M059J (cell line): ENCODE measurements at places on chromosomes 3 and 15.

DNA sequence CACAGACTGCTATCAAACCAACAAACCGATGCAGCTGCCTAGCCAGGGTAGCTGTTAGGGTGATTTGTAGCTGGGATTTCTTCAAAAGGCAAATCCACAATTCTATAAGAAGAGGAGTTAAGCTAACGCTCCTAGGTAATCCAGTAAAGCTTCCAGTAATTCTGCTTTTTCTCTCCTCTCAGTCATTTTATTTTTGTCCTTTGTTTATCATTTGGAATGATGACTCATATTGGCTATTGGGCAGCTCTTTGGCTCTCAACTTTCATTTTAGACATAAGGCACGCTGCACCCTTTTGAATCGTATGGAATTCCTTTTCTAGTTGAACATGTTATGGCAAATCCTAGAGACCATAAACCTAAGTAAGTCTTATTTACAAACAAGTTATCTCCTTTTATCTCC is 53.2 kb upstream of the PPARG start:
- DNase-seq: peak; percentile 44

- DNase-seq: peak; percentile 28
Measured at GRCh38 chr15:69666441-69666882, 213.8 kb downstream of the RPLP1 start.

- peak; percentile 33 for DNase-seq
Measured at GRCh38 chr15:37425541-37425940, 325.2 kb upstream of the MEIS2 start.

DNA sequence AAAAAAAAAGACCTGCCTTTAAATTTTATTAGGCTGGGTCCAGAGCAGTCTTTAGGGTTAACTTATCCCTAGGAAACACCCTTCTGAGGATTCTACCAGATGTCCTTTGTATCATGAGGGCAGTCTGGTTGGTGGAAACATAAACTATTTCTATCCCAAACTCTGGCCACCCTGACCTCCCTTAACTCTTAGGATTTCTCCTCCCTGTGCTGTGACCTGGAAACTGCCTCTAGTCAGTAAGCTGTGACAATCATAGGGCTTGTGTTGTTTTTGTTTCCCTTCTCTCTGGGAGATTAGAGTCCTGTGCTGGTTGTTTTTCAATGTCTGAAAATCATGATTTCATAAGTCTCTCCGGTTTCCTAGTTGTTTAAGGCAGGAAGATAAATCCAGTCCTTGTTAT is 78.1 kb downstream of the TNFAIP8L3 start:
- no peak for DNase-seq

DNA sequence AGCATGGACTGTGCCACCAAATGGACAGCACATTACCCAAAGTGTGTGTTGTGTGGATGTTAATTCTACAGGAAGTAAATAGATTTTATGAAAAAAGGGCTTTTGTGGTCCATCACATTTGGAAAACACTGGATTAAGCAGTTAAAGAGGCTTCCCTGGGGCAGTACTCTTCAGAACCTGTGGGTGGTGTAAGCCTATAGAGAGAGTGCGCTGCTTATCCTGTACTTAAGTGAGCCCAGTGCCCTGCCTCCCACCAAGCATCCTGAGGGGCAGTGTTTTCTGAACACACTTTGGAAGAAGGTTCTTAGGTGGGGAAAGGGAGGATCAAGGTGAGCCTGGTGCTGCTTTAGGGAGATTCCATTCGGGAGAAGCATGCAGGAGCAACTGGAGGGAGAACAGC is 10.9 kb downstream of the TTLL3 start:
- DNase-seq: no peak

DNA sequence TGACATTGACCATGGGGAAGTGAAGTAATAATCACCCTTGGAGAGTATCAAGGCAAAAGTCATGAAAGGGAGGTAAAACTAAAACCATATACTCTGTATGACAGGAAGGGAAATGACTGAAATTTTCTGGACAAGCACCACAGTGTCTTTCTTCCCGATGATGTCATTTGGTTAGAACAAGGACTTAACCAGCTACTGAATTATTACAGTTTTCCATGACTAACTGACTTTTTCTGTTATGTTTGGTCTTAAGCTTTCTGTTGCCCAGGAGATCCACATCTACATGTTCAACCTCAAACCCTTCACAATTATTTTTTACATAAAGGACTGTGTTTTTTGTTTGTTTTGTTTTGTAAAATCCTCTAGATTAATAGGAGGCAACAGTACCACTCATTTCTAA is 191.9 kb upstream of the IL12A start:
- DNase-seq: peak; percentile 99

- DNase-seq: peak; percentile 34
Measured at GRCh38 chr3:130539005-130539404, 22.0 kb downstream of the COL6A6 start.

- DNase-seq: no peak
Measured at GRCh38 chr3:17980863-17981262, 238.4 kb upstream of the TBC1D5 start.

DNA sequence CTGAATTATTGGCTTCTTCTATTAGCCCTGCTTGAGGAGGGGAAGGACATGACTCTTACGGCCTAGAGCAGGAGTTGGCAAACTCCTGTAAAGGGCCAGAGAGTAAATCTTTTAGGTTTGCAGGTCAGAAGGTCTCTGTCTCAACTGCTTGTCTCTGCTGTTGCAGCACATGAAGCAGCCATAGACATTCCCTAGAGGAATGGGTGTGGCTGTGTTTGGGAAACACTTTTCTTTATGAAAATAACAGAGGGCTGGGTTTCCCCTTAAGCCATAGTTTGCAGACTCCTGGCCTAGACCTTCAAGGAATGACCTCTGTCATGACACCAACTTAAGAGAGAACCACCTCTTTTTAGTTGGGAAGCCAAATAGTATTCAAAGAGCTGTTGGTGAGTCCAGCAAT is 10.3 kb downstream of the TRAK1 start:
- DNase-seq: no peak

DNA sequence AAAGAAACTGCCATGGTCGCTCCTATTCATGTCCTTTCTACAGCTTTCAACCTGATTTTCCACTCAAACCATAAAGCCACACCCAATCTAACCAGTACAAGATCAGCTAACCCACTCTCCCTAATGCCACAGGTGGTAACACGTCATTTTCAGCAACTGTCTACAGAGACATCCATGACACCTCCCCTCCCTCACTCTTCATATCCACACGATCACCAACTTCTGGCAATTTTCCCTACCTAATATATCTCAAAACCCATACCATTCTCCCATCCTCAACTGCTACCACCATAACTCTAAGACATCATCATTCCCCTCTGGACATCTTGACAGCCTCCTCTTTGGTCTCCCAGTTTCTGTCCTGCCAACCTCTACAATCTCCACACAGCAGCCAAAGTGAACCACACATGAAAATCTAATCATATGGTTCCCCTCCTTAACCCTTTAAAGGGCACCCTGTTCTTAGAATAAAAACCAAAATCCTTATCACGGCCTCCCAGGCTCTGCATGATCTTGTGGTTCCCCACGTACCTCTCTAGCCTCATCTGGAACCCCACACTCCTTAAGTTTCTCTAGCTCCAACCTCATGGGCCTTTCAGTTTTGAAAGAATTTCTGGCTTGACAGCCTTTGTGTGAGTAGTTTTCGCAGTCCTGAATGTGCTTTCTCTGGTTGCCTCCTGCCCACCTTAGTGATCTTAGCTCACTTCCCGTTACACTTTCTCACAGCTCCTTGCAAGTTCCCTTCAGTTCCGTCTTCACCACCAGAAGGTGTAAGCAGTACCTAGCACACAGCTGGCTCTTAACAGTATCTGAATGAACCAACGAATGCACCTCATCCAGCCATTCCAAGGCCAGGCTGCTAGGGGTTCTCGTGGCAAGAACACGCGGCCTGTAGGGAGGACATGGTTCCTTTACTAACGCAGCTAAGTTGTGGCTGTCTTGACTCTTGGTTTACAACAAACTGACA is 33.4 kb downstream of the SPINK8 start:
- no peak for DNase-seq

DNA sequence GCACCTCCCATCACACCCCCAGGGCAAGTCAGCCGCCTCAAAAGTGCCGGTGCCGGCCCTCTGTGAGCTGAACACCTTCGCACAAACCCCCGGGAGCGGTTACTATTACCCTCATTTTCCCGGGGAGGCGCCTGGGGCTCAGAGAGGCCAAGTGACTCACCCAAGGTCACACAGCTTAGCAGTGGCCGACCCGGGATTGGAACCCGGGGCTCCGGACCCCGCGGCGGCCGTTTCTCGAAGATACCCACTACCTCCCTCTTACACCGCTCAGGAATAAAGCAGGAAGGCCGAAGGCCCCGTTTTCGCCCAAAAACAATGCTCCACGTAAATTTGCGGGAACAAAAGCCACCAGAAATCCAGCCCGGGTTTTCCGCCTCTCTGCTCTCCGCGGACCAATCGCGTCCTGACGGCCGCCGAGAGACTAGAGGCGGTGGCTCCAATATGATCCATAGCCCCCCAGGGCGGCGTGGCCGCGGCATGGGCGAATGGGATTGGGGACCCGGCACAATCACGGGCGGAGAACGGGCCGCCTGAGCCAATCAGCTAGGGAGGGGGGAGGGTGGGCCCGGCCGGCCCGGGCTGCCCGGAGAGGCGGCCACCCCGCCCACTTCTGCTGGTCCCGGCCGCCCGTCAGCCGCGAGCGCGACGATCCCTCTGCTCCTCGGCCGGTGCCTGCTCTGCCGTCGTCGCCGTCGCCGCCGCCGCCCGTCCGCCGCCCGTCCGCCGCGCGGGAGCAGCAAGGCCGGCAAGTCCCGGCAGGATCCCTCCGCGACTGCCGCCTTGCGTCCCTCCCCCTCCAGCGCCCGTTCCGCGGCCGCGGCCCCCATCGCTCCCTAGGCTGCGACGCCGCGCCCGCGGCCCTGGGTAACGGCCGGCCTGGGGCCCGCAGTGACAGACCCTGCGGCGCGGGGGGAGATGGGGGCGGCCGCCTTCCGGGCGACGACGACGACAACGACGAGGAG is 177.0 kb downstream of the OR4M2 start:
- DNase-seq: no peak

GRCh38 chr15:56261854-56262509 is 18.3 kb upstream of the RFX7 start:
- peak; percentile 50 for DNase-seq

DNA sequence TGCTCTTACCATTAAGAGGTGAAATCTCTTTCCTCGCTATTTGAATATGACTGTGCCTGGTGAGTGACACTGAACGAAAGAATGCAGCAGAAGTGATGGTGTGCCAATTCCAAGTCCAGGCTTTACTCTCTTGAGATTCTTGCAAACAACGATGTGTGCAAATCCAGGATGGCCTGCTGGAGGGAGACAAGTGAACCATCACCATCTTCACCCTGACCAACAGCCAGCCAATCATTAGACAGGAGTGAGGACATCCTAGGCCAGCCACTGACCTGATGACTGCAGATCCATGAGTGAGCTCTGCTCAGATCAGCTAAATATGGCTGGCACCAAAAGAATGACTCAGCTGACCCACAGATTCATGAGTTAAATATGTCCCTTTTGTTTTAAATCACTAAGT is 878.0 kb downstream of the PDCD6IP start:
- DNase-seq: peak; percentile 5

DNA sequence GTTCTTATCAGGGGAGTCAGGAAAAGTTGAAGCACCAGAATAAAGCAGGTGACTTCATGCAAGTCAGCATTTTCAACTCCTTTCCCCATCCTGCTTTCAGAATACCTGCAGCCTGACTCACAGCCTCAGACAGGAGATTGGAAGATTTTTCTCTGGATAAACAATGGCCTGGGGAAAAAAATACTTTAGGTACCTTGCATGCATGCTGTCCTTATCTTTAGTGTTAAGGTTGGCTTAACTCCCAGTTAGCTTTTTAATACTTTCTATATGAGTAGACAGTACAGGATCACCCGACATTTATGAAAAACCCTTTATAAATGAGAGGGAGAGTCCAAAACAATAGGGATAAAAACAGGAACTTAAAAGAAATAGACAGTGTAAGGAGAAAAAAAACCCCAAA is 53.6 kb downstream of the PAK2 start:
- DNase-seq: peak; percentile 99
